ENCODE measurements at places on chromosomes 12 and 14.

GRCh38 chr14:28762955-28763326, 3.6 kb upstream of the FOXG1 start:
- DNase-seq: no peak

GRCh38 chr14:81261176-81261575, 40.4 kb upstream of the GTF2A1 start:
- DNase-seq: no peak

DNA sequence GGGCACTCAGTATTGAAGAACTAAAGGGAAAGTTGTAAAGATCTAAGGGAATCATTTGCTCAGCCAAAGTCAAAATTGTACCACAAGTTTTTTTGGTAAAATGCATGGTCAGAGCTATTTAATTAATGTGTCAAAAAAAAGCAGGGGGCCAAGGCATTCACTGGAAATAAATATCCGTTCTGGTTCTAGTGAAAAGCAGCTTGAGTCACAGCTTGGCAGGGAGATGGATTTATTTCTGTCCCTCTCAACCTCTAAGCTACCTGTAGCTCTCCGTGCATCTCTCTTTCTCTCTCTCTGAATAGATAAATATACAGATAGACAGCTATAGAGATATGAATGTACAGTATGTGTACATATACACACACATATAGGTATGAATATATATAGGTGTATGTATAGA, 554.4 kb upstream of the TMEM132C start:
- DNase-seq: no peak

- DNase-seq: no peak
Measured at GRCh38 chr14:31479027-31479426, 8.8 kb downstream of the GPR33 start.

GRCh38 chr14:94386085-94387031, 2.0 kb downstream of the SERPINA1 start:
- no peak for DNase-seq

DNA sequence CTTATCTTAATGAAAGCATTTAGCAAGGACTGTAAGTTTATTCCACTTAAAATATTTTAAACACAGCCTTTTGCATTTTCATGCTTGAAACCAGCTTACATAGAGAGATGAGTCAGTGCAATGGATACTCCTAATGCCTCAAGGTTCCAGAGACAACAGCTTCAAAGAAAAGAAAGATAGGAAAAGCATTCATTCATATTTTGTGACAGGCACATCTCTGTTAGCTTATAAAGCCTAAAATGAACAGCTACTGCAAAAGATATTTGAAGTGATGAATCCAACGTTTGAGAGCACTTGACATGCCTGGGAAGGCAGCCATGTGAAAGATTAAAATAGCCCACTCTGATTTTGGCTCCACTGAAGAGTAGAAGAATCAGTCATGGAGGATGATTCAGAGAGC, 814.5 kb downstream of the RPS29 start:
- DNase-seq: no peak

GRCh38 chr12:27802936-27803335, 22.9 kb upstream of the MANSC4 start:
- DNase-seq: no peak

- no peak for DNase-seq
Measured at GRCh38 chr12:131254374-131254773, 300.7 kb downstream of the ADGRD1 start.

GRCh38 chr12:47111392-47111778, 31.6 kb upstream of the AMIGO2 start:
- DNase-seq: no peak

All from SW 1271 (cell line).